Right renal cortex interstitium (tissue), 3 donors: ENCODE measurements at places on chromosomes 5 and 9. TPM values are rescaled to one million over a fixed set of nuclear protein-coding genes. Genes with fewer than 3 reads are reported as not detected.

Gene RXRA
- polyA plus RNA-seq, result 33.9 TPM

- DNase-seq, result no peak
Observed at GRCh38 chr5:181190711-181191525, 14.1 kb downstream of the TRIM7 start.

Gene PLAC8L1
- 0.82 TPM for polyA plus RNA-seq

- DNase-seq, result no peak
Observed at GRCh38 chr5:40321514-40321913, 358.2 kb upstream of the PTGER4 start.

DNA sequence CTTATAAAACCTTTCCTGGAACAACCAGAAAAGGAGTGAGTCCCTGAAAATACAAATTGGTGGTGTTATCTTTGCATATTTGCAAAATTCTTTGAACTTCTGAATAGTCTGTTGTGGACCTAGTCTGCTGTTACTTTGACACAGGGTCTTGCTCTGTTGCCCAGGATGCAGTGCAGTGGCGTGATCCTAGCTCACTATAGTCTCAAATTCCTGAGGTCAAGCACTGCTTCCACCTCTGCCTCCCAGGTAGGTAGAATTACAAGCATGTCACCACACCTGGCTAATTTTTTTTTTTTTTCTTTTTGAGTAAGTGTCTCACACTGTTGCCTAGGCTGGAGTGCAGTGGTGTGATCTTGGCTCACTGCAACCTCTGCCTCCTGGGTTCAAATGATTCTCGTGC is 43.7 kb upstream of the SPRY4 start:
- no peak for DNase-seq

Gene PFN3
- polyA plus RNA-seq, result 0.67 TPM

GRCh38 chr9:104074876-104075275 is 19.2 kb upstream of the SMC2 start:
- DNase-seq, result no peak

DNA sequence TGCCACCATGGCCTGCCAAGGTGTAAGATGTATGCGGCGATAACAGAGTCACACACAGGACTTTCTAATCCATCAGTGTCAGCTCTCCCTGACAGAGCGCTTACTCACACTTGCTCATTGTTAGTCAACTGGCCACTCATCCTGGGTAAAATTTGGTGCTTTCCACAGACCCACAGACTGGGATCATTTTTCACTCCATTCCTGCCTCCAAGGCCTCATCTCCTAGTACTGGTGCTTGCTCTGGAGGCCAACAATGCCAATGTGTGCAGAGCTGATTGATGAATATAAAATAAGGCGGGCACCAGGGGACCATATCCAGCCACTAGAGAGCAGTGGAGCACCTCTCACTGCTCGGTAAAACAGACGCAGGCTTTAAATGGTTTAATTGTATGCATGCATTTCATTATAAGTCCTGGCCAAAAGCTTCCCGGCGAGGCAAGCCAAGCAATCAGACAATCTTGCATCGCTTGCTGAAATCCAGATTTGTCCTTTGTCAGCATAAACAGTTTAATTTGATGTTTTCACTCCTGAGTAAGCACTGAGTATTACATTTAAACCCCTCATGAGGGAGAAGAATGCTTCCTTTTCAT is 22.3 kb downstream of the PSMB7 start:
- DNase-seq, result no peak

- no peak for DNase-seq
Observed at GRCh38 chr5:33321026-33321425, 119.7 kb upstream of the TARS1 start.

GRCh38 chr9:127976498-127976897 is 4.3 kb downstream of the EEIG1 start:
- no peak for DNase-seq

- DNase-seq, result no peak
Observed at GRCh38 chr9:17280350-17281012, 145.6 kb downstream of the CNTLN start.

Gene MROH2B
- polyA plus RNA-seq, result 0.17 TPM

Gene PTTG1
- 71.7 TPM for polyA plus RNA-seq

Gene ZBTB26
- polyA plus RNA-seq, result 20.8 TPM

DNA sequence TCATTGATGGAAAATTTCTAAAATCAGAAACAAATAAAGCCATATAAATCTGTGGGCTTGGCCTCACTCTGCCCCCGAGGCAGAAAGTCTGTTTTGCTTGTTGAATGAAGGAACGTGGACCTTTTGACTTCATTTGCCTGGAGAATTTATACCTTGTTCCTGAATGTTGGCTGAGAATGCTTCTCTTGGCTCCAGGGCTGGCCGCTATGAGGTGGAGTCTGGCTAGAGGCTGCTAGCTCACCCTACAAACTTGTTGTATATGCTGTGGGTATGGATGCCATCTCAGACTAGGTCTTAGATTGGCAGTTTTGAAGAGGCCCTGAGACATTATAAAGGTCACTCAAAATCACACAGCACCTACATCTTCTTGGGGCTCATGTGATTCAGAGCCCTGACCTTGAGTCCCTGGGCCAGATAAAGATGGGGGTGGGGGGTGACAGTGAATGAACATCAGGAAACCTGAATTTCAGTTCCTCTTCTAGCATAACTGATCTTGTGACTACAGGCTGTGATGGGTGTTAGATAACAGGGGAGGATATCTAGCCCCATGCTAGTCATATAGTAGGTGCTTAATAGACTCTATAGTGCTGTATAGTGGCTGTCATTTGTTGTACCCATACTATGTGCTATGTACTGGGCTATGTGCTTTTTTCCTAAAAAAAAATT is 2.8 kb downstream of the GM2A start:
- DNase-seq, result no peak

- no peak for DNase-seq
Observed at GRCh38 chr9:5146241-5146640, 39.2 kb downstream of the INSL6 start.

- no peak for DNase-seq
Observed at GRCh38 chr5:128681096-128681495, 143.1 kb upstream of the FBN2 start.

Gene IL9
- polyA plus RNA-seq, result not detected

Gene IFT74
- polyA plus RNA-seq, result 41.9 TPM

Gene ANKDD1B
- polyA plus RNA-seq, result 4.7 TPM

- DNase-seq, result no peak
Observed at GRCh38 chr5:90802474-90803317, 244.1 kb downstream of the ADGRV1 start.

- no peak for DNase-seq
Observed at GRCh38 chr9:120970244-120970643, 43.6 kb upstream of the TRAF1 start.

Gene P4HA2
- 31.0 TPM for polyA plus RNA-seq

Gene PCDHGB7
- polyA plus RNA-seq, result 16.9 TPM

Gene TRIM36
- 2.2 TPM for polyA plus RNA-seq

DNA sequence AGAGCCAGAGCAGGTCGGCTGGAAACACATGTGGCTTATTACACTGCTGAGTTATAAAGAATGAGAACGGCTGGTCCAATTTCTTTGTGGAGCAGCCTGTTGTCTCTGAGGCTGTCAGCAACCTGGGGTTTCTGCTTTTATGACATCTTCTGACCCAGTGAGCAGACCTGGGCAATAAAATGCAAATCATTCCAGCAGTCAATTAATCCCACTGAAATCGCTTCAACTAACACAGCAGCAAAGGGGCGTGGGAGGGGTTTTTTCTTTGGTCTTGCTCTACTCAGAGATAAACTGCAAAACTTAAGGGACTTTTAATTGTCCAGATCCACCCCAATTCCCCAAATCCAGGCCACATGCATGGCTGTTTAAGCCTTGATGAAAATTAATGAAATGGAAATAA is 215.7 kb downstream of the SLIT3 start:
- no peak for DNase-seq

Gene BASP1
- 91.3 TPM for polyA plus RNA-seq

DNA sequence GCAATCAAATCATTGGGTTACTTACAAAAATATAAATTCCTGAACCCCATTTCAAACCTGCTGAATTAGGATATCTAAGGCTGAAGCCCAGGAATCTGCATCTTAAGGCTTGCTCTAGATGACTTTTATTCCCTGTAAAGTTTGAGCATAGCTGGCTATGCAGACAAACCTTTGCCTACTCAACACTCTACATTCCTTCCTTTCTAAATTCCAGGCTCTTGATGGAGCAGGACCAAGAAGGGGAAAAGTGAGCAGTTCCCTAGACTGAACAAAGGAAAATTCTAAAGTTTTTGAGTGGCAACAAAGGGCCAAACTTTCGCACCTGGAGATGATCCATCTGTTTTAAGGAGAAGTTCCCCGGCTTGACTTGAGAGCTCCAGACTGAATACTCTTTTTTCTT is 9.8 kb upstream of the ADRA1B start:
- no peak for DNase-seq

Gene SLC36A1
- 8.7 TPM for polyA plus RNA-seq

GRCh38 chr5:149172709-149173505 is 31.6 kb downstream of the ABLIM3 start:
- DNase-seq, result no peak

DNA sequence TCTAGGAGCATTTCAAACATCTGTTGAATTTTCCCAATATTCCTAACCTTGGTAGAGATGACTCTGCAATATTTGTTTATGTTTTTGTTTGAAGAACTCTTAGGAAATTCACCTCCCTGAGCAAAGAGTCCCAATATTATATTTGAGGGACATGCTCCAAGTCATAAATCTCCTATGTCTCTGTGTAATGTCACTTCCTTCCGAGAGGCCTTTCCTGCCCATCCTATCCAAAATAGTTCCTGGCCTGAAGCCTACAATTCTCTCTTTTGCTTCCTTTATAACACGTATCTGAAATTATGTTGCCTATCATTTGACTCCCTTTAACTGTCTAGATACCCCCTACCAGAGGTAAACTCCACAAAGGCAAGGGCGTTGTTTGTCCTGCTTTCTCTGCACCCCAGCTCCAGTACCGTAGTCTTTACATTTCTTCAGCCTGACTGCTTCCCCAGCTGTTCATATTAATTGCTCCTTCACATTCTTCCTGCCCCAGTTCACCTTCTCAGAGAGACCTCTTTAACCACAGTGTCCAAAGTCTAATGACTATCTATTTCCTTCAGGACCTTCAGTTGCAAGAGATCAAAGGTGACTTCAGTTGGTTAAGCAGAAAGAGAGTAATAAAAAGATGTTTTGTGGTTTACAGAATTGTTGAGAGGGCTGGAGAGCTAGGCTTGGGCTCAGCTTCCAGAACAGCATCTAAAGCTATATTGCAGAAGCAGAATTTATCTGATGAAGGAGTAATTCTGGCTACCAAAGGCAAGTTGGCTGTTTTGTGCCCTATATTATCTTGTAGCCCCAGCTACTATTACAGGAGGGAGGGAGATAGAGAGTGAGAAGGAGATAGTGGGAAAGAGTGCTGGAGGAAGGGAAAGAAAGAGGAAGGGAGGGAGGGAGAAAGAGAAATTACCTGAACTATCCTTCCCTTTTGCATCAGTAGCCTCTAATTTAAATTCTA is 109.3 kb upstream of the TMEM161B start:
- DNase-seq, result no peak

Gene RAD23B
- 164 TPM for polyA plus RNA-seq

DNA sequence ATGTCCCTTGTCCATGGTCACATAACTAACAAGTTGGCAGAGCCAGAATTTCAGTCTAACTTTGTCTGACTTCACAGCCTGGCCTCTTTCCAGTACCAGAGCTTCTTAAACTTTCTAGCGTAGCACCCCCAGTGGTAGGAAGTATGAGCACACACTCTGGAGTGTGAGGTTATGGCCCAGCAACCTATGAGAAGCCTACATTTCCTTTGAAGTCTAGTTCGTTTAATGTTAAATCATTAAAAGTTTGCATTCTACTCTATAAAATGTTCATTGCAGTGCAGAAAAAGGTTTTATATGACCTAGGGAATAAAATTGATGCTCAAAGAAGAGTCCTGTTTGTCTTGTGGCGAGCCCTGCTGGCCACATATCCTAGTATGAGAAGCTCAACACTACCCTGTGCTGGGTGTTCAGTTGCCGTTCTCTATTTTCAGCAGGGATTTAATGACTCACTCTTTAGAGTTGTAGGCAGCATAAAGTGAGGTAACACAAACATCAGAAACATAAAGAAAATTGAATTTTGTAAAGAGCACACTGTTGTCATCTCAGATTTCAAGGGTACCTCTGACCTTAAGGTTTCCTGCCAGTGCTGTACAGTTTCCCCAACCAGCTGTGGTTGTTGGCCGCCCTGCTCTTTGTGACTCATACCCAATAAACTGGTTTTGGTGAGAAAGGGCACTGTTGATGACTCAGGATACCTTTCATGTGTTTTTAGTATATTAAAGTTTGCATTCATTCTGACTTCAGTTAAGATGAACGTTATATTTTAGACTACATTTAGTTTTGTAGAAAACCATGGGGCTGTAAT is 14.3 kb downstream of the MCCC2 start:
- no peak for DNase-seq

- DNase-seq, result no peak
Observed at GRCh38 chr5:179954434-179954833, 46.7 kb upstream of the TBC1D9B start.

Gene DAPK1
- polyA plus RNA-seq, result 66.5 TPM

- DNase-seq, result no peak
Observed at GRCh38 chr5:149282027-149282965, 10.6 kb downstream of the AFAP1L1 start.

GRCh38 chr5:67942421-67942820 is 273.1 kb upstream of the PIK3R1 start:
- DNase-seq, result no peak

DNA sequence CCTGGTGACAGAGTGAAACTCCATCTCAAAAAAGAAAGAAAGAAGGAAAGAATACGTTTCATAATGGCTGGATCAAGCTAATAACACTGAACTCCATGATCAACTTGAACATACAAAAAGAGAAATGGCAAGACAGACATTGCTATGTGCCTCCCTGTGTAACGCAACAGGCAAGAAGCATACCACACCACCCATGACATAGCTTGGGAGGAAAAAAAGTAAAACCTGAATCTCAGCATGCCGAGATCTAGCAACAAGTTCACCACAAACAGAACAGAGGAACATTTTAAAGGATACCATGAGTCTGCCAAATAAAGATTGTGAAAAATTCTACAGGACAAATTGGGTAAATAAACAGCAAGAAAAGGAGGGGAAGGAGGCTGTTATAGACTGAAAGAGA is 26.7 kb downstream of the HOMER1 start:
- DNase-seq, result no peak

Gene SLC25A2
- polyA plus RNA-seq, result not detected

GRCh38 chr5:134784241-134784920 is 25.8 kb downstream of the DDX46 start:
- DNase-seq, result no peak

Gene PLPP7
- polyA plus RNA-seq, result 2.0 TPM
